ENCODE measurements at places on chromosomes 16 and 17.
A peak's percentile ranks its signal among the peaks of the same experiment; 100 is the strongest.

- no peak for DNase-seq
Observed at GRCh38 chr17:69176457-69176795, 34.7 kb upstream of the ABCA6 start.

DNA sequence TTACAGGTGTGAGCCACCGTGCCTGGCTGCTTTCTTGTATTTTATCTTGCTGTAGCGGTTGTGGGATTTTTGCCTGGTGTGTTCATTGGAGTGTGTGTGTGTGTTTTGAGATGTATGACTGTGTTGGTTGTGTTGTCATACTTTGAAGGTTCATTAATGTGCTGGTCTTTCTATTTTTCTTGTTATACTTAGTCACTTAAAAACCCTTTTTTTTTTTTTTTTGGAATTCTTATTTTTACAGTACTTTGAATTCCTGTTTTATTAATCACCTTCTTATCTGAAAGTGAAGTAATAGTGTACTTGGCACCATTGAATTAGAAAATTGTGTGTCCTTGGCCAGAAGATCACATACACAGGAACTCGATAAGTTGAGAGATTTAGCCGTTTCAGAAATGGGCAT, 30.2 kb downstream of the TENT4B start:
- no peak for DNase-seq

- DNase-seq, result no peak
Observed at GRCh38 chr17:37713624-37714023, 31.2 kb downstream of the HNF1B start.

DNA sequence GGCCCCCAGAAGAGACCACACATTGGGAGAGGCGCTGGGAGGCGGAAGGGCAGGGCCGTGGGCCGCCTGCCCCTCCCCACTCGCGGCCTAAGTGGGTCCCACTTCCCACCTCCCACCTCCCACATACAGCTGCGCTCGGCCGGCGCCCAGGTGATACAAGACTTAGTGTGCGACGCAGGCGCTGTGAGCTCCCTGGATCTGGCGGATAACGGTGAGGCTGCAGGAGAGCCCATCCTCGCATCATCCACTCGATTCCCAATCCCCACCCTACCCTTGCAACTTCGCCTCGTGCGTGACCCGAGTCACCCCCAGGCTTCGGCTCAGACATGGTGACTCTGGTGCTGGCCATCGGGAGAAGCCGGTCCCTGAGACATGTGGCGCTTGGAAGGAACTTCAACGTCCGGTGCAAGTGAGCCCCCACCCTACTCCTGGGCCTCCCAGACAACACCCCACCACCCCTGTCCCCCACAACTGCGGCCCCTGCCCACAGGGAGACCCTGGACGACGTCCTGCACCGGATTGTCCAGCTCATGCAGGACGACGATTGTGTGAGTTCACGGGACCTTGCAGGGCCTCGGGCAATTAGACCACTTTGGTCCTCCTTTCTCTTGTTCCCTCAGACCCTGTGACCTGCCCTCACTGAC, 3.9 kb downstream of the CARMIL2 start:
- no peak for DNase-seq

DNA sequence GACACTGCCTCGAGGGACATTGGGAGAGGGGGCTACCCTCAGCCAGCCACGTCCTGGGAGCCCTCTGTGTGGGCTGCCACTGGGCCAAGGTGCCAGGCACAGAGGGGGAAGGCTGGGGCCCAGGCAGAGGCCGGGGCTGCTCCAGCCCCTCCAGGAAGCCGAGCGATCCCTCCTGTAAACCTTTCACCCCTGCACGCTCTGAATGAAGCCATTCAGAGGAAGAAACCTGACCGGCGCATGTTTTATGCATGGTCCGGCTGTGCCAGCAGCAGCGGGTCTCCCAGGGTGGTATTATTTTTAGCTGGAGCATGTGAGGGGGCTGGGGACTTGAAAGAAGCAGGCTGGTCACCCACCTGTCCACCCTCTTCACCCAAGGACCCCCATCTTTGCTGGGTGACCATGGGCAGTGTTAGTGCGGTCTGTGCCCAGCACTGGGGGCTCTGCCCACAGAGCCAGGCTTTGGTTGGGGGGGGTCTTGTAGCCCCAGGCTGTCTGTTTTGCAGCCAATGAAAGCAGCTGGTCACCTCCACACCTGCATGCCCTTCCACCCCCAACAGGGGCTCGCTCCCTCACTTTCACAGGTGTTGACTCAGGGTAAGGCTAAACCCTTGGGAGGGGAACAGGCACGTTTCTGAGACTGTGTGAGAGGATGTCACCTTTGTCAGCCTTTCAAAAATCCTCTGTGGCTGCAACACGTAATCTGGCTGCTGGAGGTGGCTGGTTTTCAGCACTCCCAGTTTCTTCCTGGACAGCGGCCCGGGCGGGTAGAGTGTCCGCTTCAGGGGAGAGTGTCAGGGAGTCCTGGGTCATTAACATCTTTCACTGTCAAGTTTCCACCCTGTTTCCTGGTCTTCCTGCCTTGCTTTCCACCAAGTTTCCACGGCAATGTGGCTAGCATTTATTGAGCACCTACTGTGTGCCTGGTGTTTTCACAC, 77.1 kb upstream of the BRD7 start:
- no peak for DNase-seq

GRCh38 chr16:86010680-86011141, 111.7 kb downstream of the IRF8 start:
- no peak for DNase-seq

DNA sequence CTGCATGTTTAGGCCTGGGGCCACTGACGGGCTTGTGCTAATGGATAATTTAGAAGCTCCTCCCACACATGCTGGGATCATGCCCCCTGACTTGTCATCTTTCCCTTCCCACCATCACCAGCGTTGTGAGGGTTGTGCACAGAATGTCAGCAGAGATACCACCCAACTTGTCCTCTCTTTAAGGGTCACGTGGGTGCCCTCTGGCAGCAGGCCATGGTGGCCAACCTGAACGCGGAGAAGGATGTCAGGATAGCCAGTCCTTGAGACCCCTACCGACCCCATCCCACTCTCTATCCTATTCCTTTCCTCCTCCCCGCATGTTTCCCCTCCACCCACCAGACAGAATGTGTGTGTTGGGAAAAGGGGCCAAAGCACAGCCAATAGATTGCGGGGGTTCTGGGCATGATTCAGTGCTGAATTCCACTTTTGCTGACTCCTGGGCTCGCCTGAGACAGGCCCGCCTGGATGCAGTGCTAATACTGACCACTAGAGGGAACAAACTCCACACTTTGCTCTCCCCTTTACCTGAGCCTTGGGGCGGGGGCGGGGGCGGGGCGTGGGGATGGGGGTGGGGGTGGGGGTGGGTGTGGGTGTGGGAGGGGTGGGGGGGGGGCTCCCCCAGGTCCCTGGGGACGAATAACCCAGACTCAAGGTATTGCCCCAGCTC, at the start of gene GH2:
Gene GH2, minus strand, starts transcription at position 10 of the 667 bp plus-strand sequence. CDS start 143 bp downstream, outside the sequence.
- peak; percentile 5 for DNase-seq

DNA sequence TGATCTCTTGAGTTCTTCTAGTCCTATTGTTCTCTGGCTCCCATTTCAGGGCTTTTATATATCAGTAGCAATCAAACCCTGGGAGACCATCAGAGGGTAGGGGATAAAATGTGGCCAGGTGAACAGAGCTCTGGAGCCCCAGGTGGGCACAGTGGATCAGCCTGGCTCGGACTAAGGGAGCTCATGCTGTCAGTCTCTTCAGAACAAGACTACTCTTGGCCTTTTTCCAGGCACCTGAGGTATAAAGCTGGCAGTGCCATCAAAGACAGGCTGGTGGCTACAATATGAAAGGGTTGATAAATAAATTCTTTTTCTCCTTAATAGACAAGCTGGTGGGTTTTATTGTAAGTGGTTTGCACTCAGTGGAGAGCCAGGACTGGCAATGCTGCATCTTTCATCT, 160.0 kb upstream of the CCL2 start:
- DNase-seq, result no peak

- no peak for DNase-seq
Observed at GRCh38 chr17:75387771-75388170, 17.7 kb downstream of the GRB2 start.

DNA sequence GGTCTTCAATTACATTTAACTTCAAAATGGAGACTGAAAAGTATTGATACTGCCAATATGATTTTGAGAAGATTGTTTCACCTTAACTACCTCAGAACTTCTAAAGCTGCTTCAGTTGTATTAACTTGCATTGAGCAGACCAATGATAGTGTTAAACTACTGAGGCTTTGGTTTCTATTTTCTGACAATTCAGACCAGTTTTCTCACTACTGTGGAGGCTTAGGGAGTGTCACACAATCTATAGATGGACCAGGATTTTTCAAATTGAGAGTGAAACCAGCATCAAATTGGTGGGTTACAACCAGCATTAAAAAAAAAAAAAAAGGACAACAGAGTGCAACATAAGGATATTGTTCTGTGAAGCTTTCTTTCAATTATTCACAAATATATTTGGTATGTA, 21.2 kb downstream of the COG1 start:
- DNase-seq, result no peak

DNA sequence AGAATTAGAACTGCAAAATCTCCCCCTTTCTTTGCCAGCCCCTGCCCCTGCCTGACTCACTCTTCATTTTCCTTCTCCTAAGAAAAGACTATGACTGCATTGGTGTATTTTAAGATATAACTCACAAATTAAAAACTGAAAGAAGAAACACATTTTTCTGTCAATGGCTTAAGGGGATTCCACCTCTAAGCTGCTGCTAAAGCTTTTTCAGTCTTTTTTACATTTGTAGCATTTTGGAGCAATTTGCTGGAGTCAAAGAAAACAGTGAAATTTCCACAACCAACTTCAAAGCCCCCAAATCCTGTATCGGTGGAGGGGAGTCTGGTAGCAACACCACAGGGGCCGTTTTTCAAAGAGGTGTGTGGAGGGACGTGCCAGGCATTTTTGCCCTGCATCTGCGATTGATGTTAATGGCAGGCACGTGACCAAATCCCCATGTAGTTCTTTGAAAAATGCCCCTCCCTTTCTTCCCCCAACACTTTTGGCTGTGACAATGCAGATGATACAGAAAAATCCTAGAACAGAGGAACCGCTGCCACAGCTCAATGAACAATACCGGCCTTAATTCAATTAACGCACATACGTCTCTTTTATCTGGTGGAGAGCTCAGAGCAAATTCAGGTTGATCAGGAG, 28.5 kb downstream of the MAF start:
- no peak for DNase-seq

DNA sequence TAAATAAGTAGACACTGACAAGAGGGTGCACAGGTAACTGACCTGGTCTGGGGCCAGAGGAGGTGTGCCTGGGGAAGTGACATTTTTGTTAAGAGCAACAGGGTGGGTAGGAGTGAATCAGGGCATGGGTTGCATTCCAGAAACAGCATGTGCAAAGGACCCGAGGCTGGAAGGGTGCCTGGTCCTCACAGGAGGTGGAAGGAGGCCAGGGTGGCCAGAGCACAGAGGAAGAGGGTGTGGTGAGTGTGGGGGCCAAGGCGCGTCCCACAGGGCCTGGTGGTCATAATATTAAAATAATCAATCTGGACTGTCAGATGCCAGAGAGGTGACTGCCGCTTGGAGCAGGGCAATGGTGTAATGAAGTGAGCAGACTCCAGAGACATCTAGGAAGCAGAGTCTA, 14.3 kb downstream of the ARHGAP23 start:
- no peak for DNase-seq

- no peak for DNase-seq
Observed at GRCh38 chr17:83071966-83072562, 7.3 kb upstream of the METRNL start.

- DNase-seq, result no peak
Observed at GRCh38 chr16:56815721-56816120, 49.3 kb upstream of the SLC12A3 start.

GRCh38 chr16:31696968-31697743, 169.5 kb downstream of the AHSP start:
- DNase-seq, result no peak

- no peak for DNase-seq
Observed at GRCh38 chr17:6713130-6713917, at the start of gene SLC13A5. SLC13A5 (minus strand) TSS chr17:6713369; CDS start chr17:6713333, 36 bp downstream.

DNA sequence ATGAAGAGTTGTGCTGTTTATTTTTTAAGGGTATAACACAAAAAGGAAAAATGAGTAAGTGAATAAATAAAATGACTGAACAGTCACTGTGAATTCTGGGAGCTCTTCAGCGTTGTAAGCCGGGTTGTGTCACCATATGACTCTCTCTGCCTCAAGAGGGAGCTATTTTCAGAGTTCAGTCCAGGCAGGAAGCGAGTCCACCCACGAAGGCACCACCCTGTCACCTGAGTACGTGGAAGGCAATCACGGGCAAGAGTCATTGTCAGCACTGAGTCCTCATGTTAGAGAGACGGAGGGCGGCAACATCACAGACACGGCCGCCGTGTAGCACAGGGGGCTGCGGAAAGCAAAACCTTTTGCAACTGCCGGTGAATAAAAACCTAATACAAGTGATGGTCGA, 227.6 kb downstream of the UTP18 start:
- DNase-seq, result no peak

DNA sequence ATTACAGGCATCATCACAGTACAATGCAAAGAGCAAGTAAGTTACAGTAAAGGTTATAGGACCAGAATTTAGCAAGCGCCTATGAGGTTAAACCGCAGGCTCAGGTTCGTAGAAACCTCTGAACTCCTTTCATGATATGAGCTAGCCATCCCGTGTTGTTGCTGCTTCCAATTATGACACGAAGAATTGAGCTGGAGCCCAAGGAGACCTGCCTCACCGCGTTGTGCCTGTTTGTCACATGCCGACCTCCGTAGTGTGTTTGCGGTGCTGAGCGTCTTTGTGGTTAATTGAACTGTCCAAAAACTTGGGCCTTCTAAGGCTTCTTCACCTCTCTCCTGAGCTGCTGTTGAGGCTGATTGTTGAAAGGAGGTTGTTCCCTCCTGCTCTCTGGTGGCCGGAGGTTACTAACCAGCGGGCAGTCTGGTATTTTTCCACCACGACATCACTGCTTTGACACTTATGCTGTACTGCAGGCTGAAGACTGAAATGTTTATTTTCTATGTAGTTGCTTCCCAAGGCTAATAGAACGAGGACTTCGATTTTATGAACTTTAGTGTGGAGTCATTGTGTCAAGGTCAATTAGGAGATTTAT, 67.5 kb downstream of the SEC14L1 start:
- DNase-seq, result no peak

- no peak for DNase-seq
Observed at GRCh38 chr17:70190959-70191805, 21.9 kb downstream of the KCNJ2 start.

GRCh38 chr17:2691965-2692780, 19.4 kb downstream of the CLUH start:
- DNase-seq, result no peak
